CD8-positive, alpha-beta memory T cell (primary cell): ENCODE measurements at places on chromosomes 1 and 21. TPM values are rescaled to one million over a fixed set of nuclear protein-coding genes. Genes with fewer than 3 reads are reported as not detected.

DNA sequence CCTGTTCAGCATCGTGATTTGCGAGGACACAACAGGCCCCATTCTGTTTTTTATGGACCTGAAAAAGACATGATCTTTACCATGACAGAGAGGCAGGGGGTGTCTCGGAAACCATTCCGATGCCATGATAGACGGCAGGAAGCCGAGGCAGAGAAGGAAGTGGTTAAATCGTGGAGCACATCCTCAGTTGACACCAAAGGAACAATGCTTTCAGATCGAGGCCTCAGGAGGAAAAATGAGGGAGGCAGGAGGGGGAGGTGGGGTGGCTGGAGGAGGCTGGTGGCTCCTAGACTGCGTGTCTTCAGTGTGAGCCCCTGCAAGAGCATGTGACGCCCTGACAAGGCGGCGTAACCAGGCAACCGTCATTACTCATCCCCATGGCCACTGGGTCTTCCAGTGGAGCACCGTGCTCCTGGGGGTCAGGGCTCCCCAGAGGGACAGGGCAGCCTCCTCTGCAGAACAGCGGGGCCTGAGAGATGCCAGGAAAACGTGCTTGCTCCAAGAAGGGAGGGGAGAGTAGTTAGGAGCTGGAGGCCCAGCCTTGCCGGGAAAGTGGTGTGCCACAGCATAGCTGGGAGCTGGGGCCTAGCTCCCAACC lies 172.8 kb upstream of the TMEM51 start:
- no peak overlapping the region for H3K27ac ChIP-seq
- no peaks in the 10 kb centered on the region for H3K27me3 ChIP-seq
- H3K36me3 ChIP-seq, result no peaks in the 10 kb centered on the region
- no peak overlapping the region for H3K4me3 ChIP-seq

Gene PADI3
- total RNA-seq, result not detected

DNA sequence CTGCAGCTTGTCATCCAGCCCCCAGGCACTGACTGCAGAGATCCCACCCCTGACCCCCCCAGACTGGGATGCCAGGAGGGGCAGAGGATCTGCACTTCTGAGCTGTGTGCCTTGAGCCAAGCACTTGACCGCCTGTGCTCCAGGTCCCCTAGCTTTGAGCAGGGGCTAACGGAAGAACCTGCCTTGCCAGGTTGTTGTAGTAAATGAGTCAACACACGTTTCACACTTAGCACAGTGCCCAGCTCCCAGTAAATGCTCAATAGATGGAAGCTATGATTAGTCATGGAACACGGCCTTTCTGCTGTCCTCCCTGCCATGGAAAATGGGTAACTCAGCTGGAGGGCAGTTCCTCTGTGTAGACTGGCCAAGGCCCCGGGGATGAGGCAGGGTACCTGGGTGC lies 24.1 kb downstream of the IFFO2 start:
- no peak for DNase-seq
- H3K4me1 ChIP-seq, result peaks cover 63% of the 10 kb centered on the region
- no peak overlapping the region for H3K4me3 ChIP-seq
- no peaks in the 10 kb centered on the region for H3K27me3 ChIP-seq
- H3K27ac ChIP-seq, result no peak overlapping the region

- H3K27ac ChIP-seq, result no peak overlapping the region
- H3K4me1 ChIP-seq, result no peaks in the 10 kb centered on the region
- H3K27me3 ChIP-seq, result no peaks in the 10 kb centered on the region
- H3K4me3 ChIP-seq, result no peak overlapping the region
Observed at GRCh38 chr1:39170731-39171667, 33.5 kb upstream of the MACF1 start.
